ENCODE measurements at places on chromosomes 12 and 14.

DNA sequence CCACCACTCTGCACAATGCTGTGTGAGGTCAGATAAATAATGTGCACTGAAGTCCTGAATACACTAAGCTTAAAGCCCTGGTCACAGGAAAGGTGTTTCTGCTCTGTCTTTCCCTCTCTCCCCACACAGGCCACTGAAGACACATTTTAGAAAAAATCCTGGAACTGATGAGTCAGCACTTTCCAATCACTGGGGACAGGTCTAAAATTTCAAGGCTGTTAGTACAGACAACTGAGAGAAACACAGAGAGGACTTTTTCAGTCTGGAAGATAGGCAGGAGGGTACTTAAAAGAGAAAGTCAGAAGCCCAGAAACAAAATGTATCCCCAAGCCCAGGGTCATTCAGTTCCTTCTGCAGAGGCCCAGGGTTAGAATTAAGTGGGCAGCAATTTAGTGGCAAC lies 333.9 kb upstream of the CCDC196 start:
- DNase-seq: no peak

DNA sequence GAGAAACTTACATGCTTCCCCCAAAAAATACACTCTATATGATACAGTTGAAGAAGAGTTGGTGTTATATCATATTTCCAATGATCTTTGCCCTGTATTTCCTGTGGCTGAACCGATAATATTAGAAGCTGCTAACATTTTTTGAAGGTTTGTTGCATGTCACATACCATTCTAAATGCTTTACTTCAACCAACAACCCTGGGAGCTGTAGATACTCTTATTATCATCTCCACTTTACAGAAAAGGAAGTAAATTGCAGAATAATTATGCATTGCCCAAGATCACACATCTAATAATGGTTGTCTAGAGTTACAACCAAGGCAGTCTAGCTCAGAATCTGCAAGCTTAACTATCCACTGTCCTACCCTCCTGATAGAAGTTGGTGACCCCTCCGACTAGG lies 182.8 kb downstream of the NUAK1 start:
- no peak for DNase-seq

DNA sequence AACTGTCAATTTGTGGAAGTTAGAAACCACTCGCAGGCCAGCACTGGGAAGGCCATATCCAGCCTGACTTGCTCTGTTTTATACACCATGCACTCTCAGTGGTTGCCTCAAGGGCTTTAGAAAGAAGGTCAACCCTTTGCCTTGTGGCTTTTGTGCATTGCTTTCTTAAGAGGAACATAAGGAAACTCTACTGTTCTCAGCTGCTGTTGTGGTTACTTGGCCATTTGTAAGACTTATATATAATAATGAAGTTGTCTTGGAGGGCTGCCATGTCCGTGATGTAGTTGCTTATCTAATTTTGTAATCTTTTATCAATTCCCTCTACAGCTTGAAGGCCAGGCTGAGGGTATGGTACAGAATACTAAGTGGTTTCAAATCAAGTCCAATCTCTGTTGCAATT lies 637.8 kb downstream of the DIO2 start:
- DNase-seq: no peak

DNA sequence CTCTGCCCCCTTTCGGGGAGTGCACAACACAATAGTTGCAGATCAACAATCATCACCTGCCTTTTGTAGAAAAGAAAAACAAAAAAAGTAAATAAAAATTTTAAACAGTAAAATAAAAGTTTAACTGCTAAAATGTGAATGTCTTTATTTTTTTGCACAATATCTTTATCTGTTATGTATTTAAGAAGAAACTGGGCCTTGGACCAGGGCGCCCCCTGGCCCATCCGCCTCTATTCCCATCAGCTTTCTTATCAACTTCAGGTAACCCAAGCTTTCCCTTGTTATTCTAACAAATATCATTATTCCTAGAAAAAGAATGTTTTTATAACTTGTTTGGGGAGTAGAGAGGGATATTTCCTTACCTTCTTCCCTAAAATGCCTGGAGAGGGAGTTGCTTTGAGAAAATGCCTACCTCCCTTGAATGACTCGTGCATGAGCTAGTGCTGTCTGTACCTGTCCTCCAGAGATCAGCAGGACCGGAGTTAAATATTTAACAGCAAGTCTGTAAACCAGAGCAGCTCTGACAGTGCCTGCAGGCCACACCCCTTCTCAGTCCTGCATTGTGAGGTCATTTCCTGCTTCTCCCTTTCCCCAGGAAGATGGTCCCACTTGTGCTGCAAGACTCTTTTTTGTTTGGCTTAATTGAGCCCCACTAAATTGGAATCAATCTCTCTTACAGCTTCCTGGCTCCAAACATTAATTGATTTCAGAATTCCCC lies 192.8 kb upstream of the RGS6 start:
- DNase-seq: no peak

GRCh38 chr12:5402009-5402935 lies 29.6 kb upstream of the NTF3 start:
- no peak for DNase-seq

DNA sequence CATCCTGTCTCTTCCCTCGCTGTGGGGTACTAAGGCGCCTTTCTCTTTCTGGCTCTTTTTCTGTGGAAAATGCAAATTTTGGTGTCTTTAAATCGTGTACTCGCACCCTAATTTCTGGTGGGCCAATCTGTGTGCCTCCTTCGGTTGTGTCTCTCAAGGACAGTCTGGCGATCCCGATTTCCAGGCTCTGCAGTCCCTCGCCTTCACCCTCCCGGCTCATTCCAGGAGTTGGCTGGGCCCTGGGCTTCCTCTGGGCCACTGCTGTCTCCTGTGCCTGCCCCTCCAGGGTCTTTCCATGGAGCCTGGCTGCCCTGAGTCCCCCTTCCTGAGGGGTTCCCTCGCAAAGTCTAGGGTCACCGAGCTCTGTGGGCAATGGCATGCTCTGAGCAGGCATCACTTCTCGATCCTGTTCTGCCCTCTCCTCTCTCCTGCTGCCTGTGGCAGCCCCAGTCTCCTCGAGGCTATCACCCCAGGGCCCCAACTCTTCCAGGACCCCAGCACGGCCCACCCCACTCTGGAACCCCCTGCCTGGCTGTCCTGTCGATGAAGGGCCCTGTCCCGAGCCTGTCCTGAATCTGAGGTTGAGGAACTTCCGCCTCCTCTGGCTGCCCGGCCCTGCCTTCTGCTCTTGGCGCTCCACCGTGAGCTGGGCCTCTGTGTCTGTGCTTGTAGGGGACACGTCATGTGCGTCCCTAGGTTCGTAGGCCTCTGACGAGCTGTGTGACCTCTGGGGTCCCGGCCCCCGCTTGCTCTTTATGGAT lies 24.1 kb downstream of the AHNAK2 start:
- DNase-seq: no peak

DNA sequence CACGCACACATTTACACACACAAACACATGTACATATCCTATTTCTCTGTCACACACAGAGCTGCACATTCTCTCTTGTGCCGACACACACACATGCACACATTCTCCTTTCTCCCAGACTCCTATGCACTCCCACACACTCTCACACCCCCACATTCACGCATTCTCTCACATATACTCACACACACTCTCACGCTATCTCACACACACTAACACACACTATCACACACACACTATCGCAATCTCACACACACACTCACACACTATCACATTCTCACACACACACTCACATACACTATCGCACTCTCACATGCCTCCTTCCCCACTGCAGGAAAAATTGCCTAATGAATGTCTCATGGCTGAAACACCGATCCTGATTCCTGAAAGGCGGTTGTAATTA lies 450.7 kb downstream of the AACS start:
- DNase-seq: no peak

DNA sequence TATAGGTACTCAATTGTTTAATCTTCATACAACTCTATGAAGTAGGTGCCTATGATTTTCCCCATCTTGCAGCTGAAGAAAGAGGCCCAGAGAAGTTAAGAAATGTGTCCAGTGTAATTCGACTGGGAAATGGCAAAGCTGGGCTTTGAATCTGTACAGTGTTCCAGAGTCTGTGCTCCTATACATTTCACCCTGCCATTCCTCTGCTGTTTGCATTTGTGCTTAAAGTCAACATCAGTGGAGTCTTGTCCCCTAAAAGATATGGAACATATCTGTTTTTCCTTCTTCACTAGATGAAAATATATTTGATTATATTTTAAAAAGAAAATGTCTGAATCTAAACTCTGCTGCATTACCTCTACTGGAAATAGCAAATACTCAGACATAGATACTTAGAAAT lies 88.6 kb downstream of the SEC23A start:
- DNase-seq: no peak

DNA sequence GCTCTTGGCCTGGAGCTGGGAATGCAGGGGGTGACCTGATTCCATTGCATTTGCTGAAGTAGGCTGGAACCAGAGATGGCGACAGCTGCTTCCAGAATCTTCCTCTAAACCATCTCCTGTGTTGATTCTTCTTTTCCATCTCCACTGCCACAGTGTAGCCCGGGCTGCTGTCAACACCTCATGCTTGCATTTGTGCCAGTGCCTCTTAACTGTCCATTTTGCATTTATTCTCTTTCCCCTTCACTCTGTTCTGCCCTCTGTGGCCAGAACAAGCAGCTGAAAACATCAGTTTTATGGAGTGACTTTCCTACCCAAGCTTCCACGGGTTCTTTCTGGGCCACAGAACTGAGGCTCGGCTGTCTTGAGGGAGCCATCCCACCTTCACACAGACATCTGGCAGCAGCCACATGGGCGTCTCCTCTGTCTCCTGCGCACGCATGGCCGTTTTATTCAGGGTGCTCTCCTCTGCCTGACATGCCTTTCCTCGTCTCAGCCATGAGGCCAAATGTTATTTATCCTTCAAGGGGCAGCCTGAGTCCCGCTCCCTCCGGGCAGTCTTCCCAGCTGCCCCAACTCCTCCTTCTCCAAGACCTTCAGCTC lies 51.7 kb downstream of the SMOC1 start:
- DNase-seq: no peak

- no peak for DNase-seq
Observed at GRCh38 chr14:52413729-52414408, 99.8 kb downstream of the PTGER2 start.

GRCh38 chr12:44405297-44405696 lies 470.8 kb downstream of the NELL2 start:
- no peak for DNase-seq

DNA sequence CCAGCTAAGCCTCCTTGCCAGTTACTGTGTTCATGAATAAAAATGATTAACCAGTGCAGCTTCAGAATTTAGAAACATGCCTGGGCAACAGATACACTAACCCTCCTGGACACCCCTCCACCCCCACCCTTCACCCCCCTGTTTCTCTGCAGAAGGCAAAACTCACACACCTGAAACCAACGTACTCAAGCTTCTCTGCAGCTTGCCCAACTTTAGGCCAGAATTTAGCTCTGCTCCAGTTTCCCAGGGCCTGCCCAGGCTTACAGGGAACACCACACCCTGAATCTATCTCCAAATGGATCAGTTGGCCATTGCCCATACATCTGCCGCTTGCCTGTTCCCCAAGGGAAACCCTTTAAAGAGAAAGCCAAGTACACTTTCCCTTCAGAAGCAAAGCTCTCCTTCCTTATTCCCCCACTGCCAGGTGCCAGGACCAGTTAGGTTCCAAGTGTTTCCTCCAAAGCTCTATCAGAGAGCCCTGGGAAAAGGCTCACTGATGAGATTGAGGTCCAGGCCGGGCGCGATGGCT lies 1.8 kb upstream of the SPPL3 start:
- DNase-seq: no peak

GRCh38 chr12:123761841-123762714 lies at the start of gene DNAH10:
Gene DNAH10 (plus strand): TSS chr12:123762301. CDS start chr12:123762337, 36 bp downstream.
- DNase-seq: no peak

- DNase-seq: no peak
Observed at GRCh38 chr12:29428633-29429032, 47.7 kb upstream of the ERGIC2 start.

- no peak for DNase-seq
Observed at GRCh38 chr12:54138219-54138618, 50.6 kb downstream of the SMUG1 start.

- peak; percentile 60 for DNase-seq
Observed at GRCh38 chr12:121804417-121805111, 755 bp downstream of the SETD1B start.

DNA sequence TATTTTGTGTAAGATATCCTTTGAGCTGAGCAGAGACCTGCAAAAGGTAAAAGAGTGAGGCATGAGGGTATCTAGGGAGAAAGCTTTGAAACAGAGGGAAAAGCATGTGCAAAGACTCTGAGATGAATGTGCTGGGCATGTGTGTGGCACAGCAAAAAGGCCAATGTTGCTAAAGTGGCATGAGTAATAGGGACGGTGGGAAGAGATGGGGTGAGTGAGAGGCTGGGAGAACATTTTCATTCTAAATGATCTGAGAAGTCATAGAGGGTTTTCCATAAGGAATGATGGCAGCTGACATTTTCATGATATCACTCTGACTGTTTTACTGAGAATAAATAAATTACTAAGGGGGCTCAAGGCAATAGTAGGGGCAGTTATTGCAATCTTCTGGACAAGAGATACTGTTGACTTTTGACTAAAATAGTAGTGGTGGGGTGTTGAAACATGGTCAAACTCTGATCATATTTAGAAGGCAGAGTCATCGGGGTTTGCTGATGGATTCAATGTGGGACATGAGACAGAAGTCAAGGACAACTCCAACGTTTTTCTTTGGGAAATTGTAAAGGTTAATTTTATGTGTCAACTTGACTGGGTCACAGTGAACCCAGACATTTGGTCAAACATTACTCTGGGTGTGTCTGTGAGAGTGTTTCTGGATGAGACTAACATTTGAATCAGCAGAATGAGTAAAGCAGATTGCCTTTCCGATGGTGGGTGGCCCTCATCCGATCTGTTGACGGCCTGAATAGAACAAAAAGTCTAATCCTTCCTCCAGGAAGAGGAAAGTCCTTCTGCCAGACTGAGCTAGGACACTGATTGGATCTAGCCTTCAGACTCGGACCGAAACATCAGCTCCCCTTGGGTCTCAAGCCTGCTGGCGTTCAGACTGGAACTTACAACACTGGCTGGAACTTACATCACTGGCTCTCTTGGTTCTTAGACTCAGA lies 193.9 kb upstream of the PLXNC1 start:
- DNase-seq: no peak

GRCh38 chr14:81837304-81837703 lies 303.7 kb upstream of the SEL1L start:
- DNase-seq: no peak

- no peak for DNase-seq
Observed at GRCh38 chr14:22397221-22397737, 191.7 kb downstream of the DAD1 start.

- no peak for DNase-seq
Observed at GRCh38 chr14:51627313-51627712, 24.4 kb upstream of the FRMD6 start.

- no peak for DNase-seq
Observed at GRCh38 chr12:94186278-94187241, 38.2 kb downstream of the PLXNC1 start.

DNA sequence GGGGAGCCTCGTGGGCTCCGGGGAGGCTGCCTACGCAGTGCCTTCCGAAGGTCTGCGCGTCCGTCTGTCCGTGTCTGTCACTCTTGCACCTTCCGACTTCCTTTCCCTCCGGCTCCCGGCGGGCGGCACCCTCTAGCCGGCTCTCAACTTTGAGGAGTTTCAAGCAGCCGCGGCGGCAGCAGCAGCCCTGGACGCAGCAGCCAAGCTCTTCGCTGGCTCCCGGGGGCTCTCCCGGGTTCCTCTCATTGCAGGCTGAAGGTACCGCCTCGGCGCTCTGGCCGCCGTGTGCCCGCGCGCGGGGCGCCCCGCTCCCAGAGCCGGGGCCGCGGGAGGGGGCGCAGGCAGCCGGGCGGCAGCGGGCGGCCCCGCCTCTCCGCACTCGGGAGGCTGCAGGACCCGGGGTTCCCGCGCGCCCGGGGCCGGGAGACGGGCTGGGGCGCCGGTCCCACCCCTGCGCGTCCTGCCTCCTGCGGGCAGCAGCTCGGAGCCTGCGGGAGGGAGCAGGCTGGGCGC lies at the start of the genes AMIGO2 and PCED1B:
Gene AMIGO2 (minus strand): TSS at position 492 of the 513 bp plus-strand sequence. CDS start 957 bp downstream, outside the sequence.
Gene PCED1B (plus strand): TSS at position 154 of the 513 bp plus-strand sequence. CDS start 155,443 bp downstream, outside the sequence.
- DNase-seq: peak; percentile 25

All from T-helper 22 cell (primary cell).